ENCODE measurements at places on chromosomes 11 and 22.

- no peak for DNase-seq
Observed at GRCh38 chr22:46443850-46444389, 93.5 kb downstream of the CELSR1 start.

DNA sequence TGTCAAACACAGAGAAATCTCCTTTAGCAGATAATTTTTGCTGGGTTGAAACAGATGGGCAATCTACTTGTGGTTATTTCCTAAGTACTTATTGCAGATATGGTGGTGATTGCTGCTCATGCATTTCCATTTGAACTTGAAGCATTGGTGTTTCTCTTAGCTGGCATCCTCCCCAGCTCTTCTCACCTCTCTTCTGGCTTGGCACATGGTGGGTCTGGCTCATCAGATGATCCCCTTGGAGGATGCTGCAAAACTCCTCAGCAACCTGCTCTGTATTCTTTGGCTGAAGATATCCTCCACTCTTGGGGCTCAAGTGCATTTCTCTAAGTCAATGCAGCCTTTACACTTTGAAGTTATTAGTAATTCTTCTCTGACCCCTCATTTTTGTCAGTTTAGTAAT lies 87.3 kb upstream of the MYO18B start:
- DNase-seq, result peak; percentile 41

DNA sequence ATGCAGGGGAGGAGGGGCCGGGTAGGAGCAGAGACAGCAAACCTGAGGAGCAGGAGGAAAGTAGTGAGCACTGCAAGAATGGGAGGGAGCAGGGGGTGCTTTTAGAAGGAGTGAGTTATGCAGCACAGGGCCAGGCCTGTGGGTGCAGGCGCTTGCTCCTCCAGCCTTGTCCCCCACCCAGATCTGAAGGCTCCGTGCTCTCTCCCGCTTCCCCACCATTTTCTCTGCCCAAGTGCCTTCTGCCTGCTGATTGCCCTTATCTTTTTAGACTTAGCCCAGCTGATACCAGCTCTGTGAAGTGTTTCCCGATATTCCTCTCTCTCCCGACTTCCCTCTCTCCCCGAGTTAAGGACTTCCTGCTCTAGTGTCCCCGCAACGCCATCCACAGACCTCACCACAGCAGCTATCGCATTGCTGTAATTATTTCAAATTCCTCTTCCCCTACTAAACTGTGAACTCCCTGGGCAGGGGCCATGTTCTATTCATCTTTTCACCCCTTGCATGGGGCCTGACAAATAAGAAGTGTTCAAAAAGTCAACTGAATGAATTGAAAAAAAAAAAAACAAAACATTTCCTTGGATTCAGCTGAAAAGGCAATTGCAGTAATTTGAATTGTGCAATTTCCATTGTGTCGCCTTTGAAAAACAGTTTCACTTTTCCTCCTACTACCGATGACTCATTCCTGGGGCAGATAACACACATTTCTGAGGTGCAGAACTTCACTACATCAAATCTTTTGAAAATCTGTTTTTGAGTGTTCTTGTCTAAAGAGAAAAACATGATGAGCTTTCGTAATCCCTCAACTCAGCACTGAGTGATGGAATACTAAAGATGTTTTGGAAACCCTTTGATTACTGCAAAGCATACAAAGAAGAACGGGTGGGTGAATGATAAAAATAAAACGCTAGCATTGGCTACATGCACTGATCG lies 69.7 kb upstream of the BMAL1 start:
- DNase-seq, result peak; percentile 26

DNA sequence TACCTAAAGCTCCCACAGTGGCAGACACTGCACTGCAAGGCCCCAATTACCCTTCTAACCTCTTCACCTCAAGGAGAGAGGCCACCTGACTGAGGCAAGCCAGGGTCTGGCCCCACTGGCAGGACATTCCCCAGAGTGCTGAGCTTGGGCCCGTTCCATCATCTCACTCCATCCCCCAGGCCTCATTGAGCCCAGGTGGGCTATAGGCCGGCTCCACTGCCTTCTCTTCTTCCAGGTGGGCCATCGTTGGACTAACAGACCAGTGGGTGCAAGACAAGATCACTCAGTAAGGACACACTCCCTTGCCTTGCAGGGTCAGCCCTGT lies 19.1 kb downstream of the CDC45 start:
- no peak for DNase-seq

- DNase-seq, result no peak
Observed at GRCh38 chr22:49997251-49997599, 15.3 kb downstream of the IL17REL start.

DNA sequence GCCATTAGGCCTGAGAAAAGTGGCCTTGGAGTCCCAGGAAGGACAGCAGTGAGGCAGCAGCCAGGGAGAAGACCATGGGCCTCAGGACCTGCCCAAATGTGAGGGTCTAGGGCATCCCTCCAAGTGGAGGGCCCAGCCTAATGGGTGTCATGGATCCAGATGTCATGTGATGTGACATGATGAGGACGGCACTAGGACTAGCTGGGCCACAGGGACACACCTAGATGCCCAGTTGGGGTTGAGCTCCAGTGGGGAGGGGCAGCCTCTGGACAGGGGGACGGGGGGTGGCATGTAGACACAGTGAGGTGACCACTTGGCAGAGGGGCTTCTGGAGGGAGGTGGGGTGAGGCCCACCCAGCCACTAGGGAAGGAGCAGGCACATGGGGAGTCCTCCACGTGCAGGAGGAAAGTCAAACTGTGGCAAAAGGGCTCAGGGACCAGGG lies 5.4 kb downstream of the SCARF2 start:
- no peak for DNase-seq

DNA sequence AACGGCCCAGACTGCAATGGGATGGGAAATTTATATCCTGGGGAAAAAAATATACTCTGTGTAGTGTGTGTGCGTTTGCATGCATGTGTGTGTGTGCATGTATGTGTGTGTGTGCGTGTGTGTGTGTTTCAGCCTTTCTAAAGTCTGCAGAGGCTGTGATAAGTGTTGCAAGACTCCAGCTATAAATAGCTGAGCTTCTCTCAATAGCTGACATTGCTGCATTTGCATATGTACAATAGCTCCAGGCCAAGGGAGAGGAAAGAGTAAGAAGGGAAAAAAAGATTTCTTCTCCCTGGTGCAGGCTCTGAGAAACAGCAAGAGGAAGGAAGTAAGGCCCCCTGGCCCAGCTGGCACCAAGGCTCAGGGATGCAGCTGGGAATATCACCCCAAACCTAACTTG lies 483.0 kb downstream of the MN1 start:
- no peak for DNase-seq

Measured in Jurkat, Clone E6-1 (cell line).